Brain pericyte (primary cell): ENCODE measurements at places on chromosomes 5 and 9.
A peak's percentile ranks its signal among the peaks of the same experiment; 100 is the strongest.

DNA sequence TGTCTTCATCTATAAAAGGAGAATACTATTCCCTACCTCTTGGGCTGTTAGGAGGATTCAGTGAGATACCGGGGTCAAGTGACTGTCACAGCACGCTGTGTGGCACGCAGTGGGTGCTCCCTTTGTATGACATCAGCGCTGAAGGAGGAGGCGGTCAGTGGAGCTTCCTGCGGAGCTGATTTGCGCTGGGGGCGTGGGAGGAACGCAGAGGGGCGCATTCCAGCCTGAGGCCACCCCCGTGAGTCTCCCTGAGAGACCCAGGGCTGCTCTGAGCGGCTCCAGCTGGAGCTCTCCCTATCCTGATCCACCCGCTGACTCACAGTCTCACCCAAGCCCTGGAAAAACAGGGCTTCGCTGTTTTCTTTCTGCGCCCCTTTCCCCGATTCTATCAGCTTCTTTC is 24.3 kb upstream of the NEURL1B start:
- DNase-seq: peak; percentile 61

DNA sequence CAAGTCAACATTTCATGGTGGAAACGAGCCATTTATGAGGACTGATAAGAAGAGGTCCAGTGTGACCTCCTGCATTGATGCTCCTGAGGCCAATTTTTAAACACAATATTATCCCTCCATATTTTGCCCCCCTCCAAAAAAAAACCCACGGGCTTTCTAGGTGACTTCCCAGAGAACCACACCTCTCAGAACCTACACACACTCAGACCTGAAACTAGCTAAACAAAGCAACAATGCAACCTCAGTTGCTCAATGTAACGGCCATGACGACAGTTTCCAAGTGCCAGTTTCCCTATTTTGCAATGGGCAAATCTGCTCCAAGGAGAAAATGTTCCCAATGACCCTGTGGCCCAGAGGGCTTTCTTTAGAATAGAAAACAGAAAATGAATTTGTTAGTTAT is 3.5 kb downstream of the NRG2 start:
- no peak for DNase-seq

DNA sequence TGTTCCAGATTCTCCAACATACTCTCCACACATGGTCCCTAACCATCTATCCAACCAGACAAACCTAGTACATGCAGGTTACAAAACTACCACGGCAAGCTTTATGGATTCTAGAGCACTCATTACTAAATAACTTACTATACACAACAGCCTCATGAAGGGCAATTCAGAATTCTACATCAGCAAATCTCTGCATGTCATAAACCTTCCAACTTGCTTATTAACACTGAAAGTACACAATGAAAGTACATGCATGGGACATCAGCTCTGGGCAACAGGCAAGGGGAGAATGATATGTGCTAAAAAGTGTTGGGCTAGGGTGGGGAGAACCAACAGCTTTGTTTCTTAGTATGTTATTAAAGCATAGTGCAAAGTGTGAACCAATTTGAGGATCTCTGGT is 70.4 kb downstream of the TLE1 start:
- no peak for DNase-seq

- no peak for DNase-seq
These were observed 38.9 kb upstream of the TLX3 start for GRCh38 chr5:171270136-171270535.

DNA sequence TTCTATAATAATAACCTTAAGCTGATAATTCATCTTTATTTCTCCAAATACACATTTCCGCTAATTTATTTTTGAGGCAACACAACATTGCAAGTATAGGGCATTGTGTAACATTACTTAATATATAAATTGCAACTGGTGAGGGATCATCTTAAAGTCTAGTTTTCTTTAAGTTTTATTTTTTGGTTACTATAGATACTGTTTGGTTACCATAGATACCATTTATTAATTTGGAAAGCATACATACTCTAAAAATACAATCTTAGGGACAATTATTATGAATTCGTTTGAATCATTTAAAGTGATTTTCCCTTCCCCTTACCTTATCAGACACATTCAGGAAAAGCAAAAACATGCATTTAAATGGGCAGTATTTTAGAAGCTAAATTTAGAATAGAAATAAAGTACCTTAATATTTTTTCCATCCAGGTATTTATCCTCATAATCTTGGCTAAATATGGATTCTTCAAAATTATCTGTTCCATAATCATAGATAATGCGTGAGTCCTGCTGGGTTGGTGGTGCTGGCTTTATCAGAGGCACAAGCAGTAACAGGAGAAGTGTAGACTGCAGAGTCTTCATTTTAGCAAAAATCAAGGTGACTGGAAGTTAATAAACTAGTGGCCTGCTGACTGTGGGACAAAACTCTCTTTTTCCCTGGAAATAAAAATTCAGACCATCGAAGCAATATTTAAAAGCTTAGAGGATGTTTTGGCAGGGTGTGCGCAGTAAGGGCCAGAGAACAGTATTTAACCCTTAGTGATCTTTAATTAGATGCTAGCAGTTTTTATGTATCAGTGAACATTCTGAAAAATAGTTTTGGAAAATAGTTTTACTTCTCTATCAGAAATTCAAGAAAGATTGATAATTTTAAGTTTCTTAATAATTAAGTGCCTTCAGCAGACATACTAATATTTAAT is 1.3 kb downstream of the OGN start:
- DNase-seq: no peak

DNA sequence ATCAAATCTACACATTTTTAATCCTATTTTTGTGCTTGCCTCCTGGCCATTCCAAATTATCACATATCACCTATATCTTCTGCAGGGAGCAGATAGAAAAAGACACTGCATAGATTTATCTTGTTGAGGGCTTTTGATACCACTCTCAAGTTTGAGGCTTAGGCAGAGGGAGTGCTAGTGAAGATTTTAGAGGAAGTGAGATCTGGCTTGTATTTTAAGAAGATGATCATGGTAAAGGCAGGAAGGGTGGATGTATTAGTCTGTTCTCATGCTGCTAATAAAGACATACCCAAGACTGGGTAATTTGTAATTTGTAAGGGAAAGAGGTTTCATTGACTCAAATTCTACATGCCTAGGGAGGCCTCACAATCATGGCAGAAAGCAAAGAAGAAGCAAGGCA is 220.9 kb upstream of the TUT7 start:
- DNase-seq: no peak

DNA sequence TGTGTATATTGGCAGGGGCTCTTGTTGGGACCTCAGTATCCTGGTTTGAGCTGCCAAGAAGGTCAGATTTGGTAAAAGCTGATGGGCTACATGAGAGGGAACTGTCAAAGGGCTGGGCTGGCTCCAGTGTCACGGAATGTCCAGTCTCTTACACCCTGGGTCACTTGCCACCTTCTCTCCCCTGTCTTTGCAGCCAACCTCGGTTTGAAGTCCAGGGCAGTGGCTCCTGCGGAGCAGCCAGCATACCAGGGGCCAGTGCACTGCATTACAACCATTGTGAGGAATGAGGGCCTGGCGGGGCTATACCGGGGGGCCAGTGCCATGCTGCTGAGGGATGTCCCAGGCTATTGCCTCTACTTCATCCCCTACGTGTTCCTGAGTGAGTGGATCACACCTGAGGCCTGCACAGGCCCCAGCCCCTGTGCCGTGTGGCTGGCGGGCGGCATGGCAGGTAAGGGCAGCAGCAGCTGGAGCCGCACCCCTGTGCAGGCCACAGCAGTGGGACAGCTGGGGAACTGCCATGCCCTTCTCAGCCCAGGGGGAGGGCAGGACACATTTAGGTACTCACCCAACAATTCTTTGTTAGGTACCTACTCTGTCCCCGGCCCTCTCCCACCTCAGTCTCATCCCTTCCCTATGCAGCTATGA is 24.2 kb downstream of the IL9 start:
- DNase-seq: no peak

DNA sequence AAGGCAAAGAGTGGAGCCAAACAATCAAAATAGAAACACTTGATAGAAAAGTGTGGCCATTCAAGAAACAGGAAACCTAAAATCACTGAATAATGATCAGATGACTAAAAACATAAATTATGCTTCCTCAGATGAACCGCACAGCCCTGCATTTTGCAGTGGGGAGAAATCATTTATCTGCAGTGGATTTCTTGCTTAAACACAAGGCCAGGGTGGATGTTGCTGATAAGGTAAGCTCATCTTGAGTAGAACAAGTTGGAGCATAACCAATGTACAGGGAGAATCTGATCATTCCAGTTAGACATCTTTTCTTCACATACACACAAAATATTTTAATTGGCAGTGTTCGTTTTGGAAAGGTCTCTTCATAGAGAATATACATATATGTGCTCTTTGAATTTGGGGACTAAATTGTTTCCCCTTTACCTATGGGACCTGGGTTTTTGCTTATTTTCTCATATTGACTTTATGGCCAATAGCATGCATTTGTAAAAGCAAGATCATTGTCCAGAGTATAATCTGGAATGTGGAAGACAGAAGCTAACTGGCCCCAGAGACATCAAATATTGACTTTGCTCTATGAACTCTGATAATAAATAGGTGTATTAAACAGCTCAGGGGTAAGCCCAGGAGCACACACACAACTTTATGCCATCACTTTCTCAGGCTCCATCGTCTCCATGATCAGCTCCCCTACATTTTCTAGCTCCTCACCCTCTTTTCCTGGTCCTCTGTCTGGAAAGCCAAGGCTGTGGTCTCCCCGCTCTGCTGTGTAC is 9.1 kb downstream of the ANKDD1B start:
- DNase-seq: no peak

DNA sequence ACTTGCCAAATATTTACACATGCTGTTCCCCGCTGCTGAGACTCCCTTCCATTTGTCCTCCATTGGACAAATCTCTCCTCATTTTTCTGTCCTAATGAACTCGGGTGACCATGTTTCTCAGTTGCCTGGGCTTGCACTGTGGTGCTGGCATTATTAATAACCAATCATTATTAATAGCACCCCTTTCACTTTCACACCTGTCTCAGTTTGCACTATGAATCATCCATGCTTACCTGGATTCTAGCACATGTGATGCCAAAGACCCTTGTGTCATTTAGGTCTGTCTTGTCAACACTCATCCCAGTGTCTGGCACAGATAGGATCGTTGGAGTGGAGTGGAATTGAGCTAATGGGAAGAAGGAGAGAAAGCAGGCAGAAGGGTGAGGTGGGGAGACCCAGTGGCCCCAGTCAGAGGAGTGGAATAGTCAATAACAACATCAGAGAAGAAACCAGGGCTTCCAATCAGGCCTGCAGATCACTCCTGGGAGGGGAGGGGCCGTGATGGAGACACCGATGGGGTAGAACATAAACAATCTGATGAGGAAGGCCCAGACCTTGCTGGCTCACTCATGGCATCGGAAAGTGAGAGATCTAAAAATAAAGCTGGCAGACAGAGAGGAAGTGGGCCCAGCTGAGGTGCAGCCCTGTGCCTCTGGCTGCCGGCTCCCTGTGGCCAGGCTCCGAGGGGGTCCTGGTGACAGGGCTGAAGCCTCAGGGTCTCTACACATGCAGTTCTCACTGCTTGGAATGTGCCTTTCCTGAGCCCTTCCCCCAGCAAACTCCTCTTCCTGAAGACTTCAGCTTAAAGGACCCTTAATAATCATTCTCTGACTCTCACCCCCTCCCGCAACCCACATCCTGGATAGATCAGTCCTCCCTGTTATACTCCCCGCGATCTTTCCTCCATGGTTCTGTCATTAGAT is 33.5 kb upstream of the CRB2 start:
- no peak for DNase-seq

DNA sequence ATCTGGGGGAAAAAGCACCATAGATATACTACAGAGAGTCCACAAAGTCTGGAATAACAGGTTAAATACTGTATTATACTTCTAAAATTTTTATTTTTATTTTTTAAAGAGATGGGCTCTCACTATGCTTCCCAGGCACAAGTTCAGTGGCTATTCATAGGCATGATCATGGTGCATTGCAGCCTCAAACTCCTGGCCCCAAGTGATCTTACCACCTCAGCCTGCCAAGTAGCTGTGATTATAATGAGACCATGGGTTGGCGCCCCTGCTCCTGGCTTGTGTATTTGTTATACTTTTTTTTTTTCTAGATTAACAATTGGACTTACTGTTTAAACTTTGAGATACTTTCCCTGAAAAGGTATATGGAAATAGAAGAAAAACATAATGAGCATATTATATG is 25.9 kb downstream of the ERBIN start:
- no peak for DNase-seq

GRCh38 chr5:88502179-88503040 is 233.8 kb upstream of the TMEM161B start:
- DNase-seq: no peak

GRCh38 chr5:109186759-109187158 is 223.0 kb downstream of the PJA2 start:
- no peak for DNase-seq

GRCh38 chr5:141747152-141748141 is 65.4 kb upstream of the ARAP3 start:
- DNase-seq: no peak

GRCh38 chr9:132018957-132019405 is 60.7 kb downstream of the MED27 start:
- DNase-seq: no peak

DNA sequence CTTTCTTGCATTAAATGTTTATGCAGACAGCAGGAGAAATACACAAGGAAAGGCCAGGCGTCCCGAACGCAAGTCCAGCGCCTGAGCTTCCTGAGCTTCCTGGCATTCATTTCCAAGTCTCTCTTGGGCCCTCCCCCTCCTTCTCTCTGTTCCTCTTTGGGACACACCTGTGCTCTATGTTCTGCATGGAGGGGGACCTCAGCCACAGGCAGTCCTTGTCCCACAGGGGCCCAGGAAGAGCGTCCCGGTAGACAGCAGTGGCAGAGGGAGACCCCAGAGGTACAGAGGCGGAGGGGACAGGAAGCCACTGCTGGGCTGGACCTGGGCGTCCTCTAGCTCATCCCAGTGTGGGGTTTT is 221.3 kb downstream of the C9orf50 start:
- DNase-seq: no peak

DNA sequence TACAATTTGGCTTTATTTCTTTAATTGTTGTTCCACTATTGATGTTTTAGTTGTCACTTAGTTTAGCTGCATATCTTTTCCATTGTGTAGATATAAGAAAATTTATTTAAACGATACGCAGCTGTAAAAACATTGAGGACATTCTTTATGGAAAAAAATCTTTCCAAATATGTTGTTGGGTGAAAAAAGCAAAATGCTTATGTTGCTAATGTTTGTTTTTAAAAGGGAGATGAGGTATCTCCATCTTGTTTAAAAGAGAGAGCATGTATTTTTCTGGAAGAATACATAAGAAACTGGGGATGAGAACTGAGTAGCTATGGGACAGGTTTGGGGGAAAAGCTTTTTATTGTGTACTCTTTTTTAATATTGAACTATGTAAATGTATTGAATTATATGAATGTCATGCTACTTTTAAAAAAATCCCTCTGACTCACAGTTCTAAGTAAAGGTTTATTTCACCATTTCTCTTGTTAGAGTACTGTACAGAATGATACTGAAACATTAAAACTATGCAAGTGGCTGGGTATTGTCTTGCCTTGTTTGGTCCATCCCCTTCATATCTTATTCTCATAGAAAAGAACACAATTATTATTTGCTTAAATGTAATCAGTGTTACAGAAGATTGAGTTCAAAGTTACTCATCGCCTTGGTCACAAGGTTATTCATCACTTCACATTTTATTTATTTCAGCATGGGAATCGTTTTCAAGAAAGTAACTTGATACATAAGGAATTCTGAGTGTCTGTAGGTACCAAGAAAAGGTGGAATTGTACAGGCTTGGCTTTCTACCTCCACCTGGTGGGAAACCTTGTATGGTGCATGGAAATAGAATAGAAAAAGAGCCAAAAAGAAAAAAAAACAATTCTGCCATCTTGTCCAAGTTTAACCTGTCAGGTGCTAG is 85.8 kb downstream of the RIC1 start:
- DNase-seq: peak; percentile 22
